ENCODE measurements at places on chromosomes 6 and 20. TPM values are rescaled to one million over a fixed set of nuclear protein-coding genes. Genes with fewer than 3 reads are reported as not detected.

GRCh38 chr6:166364456-166364855, 18.3 kb downstream of the MPC1 start:
- DNase-seq: no peak

WFDC10B gene
- not detected for total RNA-seq

GRCh38 chr20:45047581-45048119, 53.3 kb downstream of the KCNS1 start:
- DNase-seq: no peak

PRSS35 gene
- 0.17 TPM for total RNA-seq

TMEM14C gene
- 99.6 TPM for total RNA-seq

- DNase-seq: no peak
Measured at GRCh38 chr6:126721581-126722160, 381.8 kb downstream of the CENPW start.

DNA sequence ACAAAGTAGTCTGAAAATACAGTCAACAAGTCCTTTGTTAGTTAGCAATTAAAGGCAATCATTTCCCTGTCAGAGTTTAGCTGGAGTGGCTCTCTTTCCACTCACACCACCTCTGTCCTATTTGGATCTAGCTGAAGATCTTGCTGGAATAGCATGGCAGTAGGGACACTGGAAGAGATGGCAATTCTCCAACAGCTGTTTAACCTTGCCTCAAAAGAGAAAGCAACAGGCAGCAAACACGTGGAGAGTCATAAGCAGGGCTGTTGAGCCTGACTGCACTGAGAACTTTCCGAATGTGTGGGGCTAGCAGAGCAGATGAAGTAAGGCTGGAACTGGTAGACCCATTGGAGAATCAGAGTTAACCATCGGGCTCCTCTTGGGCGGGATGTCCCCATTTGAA, 38.0 kb upstream of the PRSS35 start:
- no peak for DNase-seq

DNA sequence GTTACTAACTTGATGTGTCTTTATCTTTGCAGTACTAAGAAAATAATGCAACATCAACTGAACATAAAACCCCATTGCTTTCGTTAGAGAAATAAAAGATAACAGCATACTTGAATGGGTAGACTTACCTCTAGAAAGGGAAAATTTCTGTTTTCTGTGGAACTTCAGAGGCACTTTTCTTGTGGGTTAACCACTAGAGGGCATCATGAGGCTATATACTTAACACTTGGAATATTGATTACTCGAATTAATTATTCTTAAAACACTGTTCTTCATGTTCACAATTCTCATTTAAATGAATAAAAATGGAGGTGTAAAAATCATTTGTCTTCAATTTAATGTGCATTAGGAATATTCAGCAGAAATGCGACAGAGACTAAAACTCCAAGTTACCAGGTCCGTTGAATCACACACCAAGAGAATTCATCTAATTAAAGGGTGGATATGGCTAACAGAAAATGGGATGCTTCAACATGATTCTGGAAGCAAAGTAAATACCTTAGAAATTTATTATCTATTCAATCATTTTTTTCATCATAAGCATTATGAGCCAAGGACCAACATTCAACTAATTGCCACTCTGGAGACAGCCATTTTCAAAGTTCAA, 330.8 kb upstream of the PREP start:
- no peak for DNase-seq

MEP1A gene
- not detected for total RNA-seq

DNA sequence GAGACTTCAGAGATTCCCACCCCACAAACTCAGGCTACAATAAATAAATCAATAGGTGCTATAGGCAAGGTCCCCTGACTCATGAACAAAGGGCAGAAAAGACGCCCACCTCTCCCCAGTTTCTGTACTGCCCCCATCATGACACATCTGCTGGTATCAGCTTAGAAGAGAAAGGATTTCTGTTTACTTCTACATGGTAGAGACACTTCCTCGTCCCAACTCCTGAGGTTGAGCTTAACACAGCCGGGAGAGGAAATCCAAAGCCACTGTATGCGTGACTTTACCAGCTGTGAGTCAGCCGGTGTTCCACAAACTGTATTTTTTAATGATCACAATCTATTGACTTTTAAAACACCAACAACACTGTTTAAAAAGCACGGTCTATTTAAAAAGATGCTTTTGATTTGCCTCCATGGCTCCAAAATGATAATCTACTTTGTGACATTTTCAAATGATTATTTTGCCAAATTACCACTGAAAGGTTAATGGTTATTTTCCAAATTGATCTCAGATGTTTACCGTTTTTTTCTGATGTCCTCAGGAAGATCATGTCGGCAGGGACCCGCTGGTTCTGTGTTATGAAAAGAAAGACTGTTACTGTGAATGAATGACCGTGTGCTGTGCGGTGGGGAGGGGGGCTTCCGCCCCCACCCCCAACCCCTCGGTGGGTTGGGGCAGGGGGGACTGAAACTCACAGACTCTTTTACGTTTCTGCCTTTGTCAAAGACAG, 72.5 kb downstream of the ATP9A start:
- no peak for DNase-seq

PCK1 gene
- 11.6 TPM for total RNA-seq

DNA sequence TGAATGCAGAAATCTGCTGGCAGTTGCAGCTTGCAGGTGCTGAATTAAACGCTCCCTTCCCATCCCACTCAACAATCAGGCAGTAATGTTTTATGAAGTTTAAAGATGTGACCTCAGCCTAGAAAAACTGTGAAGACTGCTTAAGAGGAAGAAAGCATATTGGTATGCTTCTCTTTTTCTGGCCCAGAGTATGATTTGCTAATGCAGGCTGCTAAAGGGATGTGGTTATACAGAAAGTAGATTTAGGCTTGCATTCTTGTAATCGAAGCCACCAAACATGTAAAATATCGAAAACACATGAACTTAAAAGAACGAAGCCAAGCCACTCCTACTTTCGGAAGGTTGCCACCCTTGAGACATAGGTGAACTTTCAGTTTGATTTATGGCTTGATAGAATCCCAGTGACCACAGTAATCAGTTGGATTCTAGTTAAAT, 40.7 kb downstream of the MAP3K5 start:
- no peak for DNase-seq

DNA sequence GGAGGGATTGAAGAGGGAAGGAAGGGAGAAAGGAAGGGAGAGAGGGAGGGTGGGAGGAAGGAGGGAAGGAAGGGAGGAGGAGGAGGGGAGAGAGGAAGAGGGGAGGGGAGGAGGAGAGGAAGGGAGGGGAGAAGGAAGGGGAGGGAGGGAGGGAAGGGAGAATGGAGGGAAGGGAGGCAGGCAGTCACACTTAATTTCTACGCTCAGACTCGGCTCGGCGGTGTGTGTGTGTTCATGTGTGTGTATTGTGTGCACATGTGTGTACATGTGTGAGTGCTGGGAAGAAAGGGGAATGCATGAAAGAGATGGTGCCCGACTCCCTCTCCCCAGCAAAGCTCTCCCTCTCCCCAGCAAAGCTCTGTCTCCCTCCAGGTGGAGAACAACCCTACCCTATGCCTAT, 79.1 kb upstream of the AFDN start:
- no peak for DNase-seq

DNA sequence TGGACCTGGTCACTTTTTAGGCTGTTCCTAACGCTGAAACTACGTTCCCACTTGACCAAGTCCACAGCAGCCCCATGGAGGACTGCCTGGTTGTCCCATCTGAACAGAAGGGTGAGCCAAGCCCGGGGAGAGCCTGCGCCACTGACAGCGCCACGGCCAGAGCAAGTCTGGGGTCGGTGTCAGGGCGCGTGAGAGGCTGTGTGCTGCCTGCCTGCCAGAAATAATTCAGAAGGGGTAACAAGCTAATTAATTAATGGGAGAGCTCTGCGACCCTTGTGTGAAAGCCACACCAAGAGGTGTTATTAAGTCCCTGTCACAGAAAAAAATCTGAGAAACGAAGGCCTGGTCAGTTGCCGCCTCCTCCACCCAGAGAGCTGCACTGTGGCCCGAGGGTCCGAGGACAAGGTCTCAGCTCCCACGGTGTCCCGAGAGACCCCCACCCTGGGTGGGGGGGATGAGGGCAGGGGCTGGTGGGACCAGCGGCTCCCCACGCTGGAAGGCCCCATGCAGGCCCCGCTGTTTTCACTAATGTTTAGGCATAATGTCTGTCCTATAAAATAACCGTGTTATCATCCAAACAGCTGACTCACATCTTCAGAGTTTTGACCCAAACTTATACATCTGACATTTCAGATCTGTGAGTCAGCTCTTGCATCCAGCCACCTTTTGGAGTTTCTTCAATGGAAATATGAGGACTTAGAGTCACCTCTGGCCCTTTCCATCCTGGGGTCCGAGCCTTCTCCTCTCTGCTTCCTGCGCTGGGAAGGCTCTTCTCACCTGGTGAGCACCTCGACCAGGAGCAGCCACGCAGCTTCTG, 58.5 kb downstream of the DLL1 start:
- no peak for DNase-seq

TMEM170B gene
- 1.8 TPM for total RNA-seq

C20orf96 gene
- 0.36 TPM for total RNA-seq

GRCh38 chr20:25848222-25848621, 151.6 kb upstream of the ZNF337 start:
- no peak for DNase-seq

DNA sequence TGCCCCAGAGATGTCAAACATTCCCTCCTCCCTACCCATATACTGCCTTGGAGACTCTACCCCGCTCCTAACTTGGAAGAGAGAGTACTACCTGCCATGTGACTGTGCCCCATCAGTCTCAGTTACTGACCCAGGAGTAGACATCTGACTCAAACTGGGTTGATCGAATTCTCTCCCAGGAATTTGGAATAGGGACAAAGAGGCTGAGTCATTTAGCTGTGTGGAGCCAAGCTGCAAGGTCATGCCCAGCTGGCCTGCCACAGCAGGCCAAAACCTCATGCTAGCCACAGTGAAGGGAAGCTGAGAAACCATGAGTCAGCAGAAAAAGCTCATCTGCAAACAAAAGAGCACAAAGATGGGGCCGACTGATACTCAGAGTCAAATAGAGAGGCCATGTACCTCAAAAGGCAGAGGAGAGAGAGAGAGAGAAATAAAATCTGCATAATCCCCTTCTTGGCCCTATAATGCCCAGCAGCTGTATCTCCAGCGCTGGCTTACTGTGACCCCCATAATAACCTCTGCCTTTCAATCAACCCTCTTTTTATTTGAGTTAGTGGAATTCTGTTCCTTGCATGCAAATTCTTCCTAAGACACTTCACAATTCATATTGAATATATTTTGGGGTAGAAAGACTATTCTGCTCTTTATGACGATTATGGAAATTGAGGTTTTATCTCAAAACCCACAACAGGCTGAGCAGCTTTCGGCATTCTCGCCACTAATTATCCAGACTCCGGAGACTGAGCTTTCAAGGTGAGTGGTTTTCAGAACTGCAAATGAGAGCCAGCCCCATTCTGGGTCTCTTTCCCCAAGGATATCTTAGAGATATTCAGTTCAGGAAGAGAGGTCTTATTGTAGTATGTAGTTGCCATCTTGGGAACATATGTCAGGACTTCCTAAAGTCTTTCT, 21.4 kb upstream of the AKIRIN2 start:
- DNase-seq: peak; percentile 66

PAX1 gene
- 2.8 TPM for total RNA-seq

DNA sequence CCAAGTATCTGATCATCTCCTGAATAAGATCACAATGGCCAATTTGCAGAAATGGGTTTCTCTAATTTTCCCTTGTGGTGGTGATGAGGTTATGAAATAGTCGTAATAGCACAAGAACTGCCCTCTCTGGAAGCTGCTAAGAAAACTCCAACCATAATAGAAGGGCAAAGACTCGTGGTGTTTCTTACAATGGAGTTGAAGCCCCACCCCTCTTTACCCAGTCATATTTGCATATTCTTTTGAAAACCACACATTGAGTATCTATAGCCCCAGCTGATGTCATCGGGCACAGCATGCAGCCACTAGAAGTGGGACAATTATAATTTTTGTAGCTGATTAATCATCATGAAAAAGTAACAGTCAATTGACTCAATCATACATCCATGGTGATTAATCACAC, 452.1 kb upstream of the POU3F2 start:
- no peak for DNase-seq

- peak; percentile 71 for DNase-seq
Measured at GRCh38 chr6:109793792-109794191, 102.7 kb downstream of the FIG4 start.

PAK1IP1 gene
- 7.3 TPM for total RNA-seq

- DNase-seq: no peak
Measured at GRCh38 chr20:39117491-39117890, 155.3 kb downstream of the DHX35 start.

- no peak for DNase-seq
Measured at GRCh38 chr6:143973097-143973966, 34.7 kb downstream of the PLAGL1 start.

SLC17A2 gene
- total RNA-seq: not detected

SLC32A1 gene
- not detected for total RNA-seq

- DNase-seq: no peak
Measured at GRCh38 chr6:90581146-90581545, 5.7 kb downstream of the MAP3K7 start.

DNA sequence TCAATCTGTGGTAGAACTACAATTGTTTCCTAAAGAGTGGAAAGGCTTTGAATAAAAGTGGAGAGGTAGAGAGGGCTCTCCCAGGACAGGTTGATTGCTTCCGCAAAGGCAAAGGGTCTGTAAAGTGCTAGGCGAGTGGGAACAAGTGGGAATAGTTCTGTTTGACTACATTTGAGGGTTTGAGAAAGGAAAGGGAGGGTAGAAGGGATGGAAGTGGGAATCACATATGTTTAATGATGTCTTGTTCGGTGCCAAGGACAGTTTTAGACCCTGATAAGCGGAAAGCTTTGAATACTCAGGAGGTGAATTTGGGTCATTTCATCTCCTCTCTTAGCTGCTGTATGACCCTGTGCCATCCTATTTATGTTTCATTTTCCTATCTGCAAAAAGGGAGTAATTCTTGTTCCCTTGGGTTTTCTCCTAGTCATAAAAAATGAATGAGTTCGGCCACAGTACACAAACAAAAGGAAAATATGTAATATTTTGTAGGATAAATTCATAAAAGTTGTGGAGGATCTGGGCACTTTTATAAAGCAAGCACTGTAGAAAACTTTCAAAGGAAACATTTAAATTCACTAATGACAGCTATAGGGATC, 1.7 kb upstream of the PIM1 start:
- DNase-seq: no peak

PDYN gene
- total RNA-seq: not detected

C6orf163 gene
- not detected for total RNA-seq

DNA sequence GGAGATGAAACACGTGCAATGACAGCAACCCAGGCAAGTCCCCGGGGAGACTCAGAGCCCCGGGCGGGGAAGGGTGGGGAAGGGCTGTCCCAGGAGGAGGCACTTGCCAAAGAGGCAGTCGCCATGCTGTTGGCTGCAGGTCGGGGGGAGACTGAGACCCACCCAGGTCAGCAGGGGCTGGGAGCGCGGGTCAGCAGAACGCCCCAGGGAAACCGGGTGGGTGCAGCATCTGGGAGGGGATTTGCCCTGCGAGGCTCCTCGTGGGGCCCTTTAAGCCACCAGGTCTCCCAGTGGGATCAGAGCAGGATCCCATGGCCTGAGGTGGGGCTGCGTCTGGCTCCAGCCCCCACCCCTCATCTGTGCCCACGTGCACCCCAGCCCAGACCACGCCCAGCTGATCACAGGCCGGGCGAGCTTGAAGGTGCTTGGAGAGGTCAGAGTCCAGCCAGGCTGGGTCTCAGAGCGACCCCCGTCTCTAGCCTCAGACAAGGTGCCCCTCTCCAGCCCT, 65.5 kb downstream of the YTHDF1 start:
- no peak for DNase-seq

- DNase-seq: no peak
Measured at GRCh38 chr6:28632326-28632851, 106.7 kb downstream of the GPX5 start.

PBOV1 gene
- total RNA-seq: not detected
